Activated CD4-positive, alpha-beta T cell treated with anti-CD3 and anti-CD28 coated beads for 1 hour (primary cell): ENCODE measurements at places on chromosomes 11 and 22.

- DNase-seq: no peak
These were observed 23.1 kb upstream of the CDC42EP2 start for GRCh38 chr11:65291613-65292012.

DNA sequence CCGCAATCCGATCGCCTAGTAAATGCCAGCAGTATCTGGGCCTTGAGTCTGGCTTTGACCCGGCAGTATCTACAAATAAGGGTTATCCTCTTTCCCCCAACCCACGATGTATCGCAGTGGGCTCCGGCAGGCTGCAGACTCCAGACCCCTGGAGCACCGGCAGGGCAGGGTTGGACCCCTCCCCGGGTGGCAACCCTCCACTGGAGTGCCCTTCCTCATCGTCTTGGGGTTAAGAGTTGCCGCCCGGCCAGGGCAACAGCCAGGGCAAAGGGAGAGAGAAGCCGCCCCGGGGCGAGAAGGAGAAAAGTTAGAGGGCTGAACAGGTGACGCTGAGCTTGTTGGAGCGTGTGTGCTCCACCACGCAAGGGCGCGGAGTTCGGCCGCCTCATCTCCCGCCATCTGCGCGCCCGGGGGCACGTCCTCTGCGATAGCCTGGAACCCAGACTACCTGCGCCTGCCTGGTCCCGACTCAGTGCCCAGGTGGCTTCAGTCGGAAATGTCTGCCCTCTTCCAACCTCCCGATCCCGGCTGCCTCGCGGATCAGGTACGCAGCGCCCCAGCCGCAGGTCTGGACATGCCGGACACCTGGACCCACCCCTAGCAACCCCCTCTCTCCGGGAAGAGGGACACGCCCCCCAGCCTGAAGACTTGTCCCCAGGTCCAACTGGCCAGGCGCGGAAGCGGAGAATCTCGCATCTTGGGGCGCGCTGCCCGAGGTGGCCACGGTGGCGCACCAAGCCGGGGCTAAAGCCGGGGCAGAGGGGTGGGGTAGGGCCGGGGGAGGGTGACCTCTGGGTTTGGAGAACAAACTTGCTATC, 1.2 kb downstream of the DSCAML1 start:
- no peak for DNase-seq

DNA sequence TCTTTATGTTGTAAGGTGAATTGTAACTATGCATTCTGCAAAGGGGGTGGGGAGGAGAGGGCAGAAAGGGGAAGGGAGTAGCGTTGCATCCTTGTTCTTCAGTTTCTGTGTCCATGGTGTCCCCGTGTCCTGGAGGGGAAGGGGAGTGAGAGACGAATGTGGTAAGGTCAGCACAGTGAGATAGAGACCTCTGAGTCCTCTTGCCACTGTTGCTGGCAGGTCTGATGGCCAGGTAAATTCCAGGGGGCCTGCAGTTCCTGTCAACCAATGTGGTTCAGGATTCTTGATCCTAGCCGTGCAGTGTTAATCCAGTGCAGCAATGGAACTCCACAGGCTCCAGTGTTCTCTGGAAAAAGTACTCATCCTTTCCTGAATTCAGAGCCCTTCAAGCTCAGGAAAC, 14.6 kb upstream of the ADSL start:
- DNase-seq: no peak

DNA sequence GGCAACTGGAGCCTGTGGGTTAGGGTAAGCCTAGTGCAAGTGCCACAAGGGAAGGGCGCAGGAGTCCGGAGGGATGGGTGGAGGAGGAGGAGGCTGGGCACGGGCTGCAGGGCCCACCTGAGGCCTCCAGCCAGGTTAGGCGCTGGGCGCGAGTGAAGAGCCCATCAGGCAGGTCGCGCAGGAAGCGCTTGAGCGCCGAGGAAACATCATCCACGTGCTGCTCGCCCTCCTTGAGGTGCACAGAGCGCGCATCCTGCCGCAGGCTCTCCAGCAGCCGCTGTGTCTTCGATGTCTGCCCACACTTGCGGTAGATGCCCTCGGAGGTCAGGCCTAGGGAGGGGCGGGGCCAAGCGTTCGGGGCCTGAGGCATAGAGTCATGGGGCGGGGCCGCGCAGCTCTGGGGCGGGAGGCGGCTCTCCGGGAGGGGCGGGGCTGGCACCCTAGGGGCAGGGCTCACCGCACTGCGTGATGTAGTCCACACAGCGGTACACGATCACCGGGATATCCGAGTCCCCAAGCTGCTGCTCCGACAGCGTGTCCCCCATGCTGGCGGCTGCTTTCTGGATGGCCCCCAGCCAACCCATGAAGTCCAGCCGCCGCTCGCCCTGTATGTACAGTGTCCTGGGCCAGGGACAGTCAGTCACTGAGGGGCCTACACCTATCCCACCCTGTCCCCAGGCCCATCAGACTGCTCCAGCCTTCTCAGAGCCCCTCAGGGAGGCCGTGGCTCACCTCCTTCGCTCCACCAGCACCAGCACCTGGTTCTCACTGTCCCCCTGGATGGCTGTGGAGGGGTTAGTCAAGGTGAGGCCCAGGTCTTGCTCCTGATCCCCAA, 22.9 kb upstream of the PDE2A start:
- DNase-seq: no peak

DNA sequence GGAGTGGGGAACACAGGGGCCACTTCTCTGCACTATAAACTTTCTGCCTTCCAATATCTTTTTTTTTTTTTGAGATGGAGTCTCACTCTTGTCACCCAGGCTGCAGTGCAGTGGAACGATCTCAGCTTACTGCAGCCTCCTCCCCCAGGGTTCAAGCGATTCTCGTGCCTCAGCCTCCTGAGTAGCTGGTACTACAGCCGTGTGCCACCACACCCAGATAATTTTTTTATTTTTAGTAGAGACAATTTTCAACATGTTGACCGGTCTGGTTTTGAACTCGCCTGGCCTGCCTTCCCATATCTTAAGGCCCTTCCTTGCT, 1.7 kb downstream of the SLC3A2 start:
- no peak for DNase-seq

GRCh38 chr11:127027789-127028188, 27.2 kb upstream of the KIRREL3 start:
- DNase-seq: no peak

GRCh38 chr11:18844753-18845367, 53.3 kb upstream of the PTPN5 start:
- no peak for DNase-seq

DNA sequence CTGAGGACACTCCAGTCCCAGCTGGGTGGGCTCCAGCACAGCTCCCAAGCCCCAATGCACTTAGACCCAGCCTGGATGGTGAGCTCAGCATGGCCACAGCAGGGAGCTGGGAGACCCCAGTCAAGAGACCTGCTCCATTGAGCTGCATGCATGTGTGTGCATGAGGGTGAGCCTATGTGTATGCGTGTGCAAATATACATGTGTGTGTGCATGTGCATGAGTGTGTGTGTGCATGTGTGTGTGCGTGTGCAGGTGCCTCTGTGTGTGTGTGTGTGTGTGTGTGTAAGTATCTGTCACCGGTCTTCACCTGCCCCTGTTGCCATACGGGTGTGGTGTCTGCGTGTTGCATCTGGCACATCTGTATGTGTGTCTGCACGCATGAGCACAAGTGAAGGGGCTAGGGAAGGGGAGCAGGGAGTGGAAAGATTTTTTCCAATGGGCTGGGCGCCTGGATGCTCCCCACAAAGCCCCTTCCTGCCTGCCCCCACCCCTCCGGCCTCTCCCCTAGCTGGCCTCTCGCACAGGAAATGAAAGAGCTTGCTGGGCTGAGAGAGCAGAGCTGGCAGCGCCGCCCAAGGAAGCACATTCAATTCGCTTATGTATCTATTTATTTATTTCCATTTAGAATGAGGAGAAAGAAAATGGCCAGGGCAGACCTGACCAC, 4.1 kb downstream of the TSPAN32 start:
- DNase-seq: no peak

GRCh38 chr22:42955087-42955635, 59.8 kb downstream of the PACSIN2 start:
- no peak for DNase-seq

GRCh38 chr11:75269367-75269660, 28.7 kb downstream of the TPBGL start:
- DNase-seq: no peak

DNA sequence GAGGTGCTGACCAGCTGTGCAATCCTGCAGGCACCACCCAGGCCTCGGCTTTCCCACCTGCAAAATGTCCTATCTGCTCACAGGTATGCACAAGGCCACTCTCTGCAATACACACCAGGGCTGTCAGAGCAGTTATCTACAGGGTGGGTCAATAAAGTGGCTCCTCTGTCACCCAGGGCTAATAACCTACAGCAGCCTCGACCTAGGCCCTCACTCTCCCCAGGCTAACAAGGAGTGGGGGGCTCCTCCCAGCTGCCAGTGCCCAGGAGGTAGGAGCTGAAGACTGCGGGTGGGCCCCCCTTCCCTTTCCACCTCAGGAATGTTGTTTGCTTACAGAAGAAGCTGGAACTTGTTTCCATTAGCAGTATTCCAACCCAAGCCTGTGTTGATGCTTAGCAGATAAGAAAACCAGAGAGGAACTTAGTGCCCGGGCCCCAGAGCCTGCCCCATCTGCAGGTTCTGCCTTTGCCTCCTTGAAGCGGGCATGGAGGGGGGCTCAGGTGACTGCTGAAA, 26.8 kb downstream of the MYH9 start:
- no peak for DNase-seq

DNA sequence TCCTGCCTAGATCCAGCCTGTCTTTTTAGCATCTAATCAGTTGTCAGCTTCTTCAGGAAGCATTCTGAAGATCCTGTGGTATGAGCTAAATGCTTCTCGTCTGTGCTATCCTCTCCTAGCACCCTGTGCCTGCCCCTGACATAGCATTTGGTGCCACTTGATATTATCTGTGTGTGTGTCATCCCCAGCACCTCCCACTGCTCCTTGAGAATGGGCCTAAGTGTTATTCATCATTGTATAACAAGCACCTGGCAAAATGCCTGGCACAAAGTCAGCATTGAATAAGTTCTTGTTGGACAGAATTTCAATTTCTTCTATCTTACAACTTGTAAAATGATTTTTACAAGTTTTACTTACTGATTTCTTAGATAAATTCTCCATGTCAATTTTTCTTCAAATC, 28.1 kb upstream of the OLFML1 start:
- no peak for DNase-seq

GRCh38 chr22:42814215-42814614, 42.9 kb downstream of the ARFGAP3 start:
- DNase-seq: no peak

GRCh38 chr22:25370322-25370721, 150.9 kb downstream of the CRYBB2 start:
- DNase-seq: no peak

DNA sequence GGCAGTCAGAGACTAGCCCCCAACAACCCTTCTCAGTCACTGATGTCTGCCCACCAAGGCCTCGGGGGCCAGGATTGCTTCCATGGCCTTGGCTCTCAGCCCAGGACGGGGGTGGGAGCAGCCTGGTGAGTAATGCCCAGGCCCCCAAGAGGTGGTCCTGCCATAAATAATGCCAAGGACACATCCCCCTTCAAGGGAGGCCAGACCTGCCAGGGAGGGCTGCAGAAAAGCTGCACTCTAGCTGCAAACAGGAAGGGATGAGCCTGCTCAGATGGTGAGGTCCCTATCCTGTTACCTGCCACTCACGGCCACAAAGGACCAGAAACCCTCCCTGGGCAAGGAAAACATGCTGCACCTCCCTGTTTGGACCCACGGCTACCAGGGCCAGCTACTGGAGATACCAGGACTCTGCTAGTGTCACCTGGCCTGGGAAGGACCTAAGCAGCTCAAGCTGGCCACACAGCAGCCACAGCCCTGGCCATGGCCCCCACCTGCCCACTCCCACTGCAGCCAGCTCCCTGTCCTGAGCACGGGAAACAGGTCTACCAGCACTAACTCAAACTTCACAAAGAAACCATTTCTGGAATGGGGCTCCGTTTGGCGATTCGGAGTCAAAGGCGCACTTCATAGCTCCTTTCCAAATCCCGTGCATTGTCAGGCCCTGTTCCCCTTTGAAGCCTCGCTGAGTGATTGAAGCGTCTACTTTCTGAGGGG, 12.1 kb downstream of the GNB1L start:
- no peak for DNase-seq

DNA sequence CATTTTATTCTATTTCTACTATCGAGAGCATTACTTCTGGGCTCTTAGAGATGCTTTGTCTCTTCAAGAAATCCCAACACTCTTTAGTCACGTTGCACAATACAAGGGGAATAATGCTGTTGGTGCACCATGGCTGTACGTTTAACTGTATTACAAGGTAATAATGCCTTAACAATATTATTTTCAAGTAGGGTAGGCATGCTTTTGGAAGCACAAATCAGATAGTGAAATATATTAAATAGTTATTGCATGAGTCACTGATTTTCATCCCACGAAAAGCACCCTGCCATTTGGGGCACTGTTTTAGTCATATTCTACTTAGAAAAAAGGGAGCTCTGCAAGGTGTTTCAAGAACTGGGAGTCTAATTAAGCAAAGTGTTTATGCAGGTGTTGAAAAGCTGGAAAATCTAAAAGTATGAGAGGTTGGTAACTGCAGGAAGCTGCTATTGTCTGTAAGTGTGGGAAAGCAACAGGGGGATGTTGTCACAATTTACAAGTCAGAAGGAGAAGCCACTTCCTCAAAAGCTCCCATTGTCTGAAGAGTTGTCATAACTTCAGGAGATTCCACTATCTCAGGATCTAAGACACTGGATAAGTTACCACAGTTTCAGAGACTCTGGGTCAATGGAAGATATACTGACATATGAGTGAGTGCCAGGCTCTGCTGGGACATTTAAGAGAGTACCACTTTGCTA, 218.2 kb downstream of the JRKL start:
- DNase-seq: no peak

GRCh38 chr22:23862103-23862502, 4.4 kb downstream of the SLC2A11 start:
- DNase-seq: no peak

GRCh38 chr11:8713760-8714454, 31.3 kb downstream of the RPL27A start:
- no peak for DNase-seq

DNA sequence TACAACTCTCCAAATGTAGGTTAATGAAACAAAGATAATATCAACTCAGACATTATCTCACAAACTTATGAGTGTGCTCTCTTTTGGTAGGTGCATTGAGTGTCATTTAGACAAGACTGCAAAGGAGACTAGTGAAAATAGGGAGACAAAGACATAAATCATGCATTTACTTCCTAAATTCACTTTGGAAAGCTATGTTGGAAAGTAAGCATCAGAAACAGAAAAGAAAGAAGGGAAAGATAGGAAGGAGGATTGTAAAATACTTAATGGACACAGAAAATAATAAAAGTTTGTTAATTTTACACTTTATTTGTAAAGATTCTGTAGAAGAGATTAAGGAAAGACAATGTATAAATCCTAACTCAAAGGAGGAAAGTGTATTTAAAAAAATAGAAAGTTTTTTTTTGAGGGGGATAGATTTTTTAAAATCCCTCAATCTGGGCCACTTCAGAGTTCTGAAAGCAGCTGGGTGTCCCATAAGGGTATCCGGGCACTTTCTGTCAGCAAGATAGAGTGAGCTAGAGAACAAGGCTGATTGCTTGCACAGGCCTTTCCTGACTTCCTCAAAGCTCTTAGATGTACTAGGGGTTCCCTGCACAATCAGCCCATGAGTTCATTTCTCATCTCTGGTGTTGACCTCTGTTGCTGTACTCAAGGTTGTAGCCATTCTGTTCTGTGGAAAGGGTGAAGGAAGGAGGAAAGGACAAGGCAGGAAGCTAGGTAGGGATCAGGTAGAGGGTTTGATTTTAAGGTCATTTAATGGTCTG, 22.4 kb upstream of the RDX start:
- DNase-seq: no peak
